Thymus (tissue), 14 donors: ENCODE measurements at places on chromosomes 11 and 22.

DNA sequence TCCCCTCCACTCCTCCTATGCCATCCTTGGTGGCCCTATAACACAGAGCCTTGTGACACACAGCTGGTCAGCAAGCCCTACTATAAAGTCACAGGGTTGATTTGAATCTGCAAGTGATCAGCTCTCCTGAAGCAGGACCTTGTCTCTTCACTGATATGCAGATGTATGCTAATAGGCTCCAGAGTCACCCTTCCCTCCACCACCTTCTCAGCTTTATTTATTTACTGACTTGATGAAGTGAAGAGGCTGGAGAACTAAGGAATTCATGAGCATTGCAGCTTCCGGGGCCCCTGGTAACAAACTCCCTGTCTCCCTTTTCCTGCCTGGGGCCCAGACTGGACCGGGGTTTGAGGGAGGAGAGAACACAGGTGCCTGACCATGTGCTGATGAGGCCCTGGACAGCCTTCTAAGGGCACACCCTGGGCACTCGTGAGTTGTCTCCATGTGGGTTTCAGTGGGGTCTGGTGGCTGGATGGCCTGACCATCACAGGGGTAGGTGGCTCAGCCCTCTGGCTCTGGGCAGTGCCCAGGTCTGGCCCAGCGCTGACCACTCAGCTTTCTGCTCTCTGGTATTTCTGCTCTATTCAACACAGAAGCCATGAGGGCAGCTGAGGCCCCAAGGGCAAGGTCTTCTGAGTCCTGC, 307.5 kb downstream of the NTM start:
- no peak for DNase-seq

DNA sequence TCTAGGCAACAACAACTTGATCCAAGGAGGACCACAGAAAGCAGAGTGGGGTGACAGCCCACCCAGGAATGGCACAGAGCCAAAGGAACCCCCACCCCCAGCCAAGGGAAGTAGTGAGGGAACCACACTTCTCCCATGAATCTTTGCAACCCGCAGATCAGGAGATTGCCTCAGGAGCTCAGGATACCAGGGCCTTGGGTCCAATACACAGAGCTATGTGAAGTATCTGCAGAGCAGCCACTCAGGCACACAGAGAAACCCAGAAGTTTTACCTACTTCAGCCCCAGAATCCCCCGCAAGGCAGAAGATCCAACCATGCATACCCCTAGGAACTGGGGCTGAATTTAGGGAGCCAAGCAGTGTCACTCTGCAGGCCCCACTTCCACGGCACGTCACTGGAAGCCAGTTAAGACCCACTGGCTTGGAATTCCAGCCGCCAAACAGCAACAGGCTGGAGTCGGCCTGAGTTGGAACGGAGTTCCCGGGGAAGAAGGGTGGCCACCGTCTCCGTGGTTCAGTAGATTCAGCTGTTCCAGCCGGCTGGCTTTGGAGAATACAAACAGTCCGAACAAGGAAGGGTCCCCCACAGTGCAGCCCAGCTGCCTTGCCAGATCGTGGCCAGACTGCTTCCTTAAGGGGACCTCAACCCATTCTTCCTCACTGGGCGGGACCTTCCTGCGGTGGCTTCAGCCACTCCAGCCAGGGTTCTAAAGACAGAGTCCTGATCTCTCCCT, 174.1 kb downstream of the TTC28 start:
- no peak for DNase-seq

DNA sequence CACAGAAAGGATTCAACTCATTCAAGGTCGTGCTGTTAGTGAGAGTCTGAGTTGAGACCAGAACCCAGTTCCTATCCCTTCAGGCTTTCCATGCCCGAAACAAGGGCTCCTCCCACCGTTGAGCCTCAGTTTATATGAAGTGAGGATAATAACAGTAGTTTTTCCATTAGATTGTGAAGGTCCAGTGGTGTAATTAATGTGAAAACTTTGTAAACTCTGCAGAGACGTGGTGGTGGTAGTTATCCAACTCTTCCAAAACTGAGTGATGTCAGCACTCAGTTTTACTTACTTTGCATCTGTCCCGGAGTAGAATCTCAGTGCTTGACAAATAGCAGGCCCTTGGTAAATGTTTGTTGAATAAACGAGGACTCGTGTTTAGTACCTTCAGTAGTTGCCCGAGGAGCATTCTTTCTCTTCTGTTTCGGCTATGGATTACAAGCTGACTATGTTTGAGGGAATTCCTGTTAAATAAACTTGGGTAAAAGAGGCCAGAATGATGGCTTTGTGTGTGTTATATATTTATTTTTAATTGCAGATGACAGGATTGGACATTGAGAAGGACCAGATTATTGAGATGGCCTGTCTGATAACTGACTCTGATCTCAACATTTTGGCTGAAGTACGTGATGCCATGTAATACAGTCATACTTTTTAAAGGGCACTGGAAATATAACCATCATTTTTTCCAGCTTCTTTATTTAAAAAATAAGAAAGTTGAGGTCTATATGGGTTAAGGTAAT, 1.0 kb downstream of the REXO2 start:
- no peak for DNase-seq

GRCh38 chr11:75239531-75240290, 863 bp upstream of the TPBGL start:
- no peak for DNase-seq

GRCh38 chr11:45432910-45433309, 146.8 kb upstream of the SYT13 start:
- no peak for DNase-seq

DNA sequence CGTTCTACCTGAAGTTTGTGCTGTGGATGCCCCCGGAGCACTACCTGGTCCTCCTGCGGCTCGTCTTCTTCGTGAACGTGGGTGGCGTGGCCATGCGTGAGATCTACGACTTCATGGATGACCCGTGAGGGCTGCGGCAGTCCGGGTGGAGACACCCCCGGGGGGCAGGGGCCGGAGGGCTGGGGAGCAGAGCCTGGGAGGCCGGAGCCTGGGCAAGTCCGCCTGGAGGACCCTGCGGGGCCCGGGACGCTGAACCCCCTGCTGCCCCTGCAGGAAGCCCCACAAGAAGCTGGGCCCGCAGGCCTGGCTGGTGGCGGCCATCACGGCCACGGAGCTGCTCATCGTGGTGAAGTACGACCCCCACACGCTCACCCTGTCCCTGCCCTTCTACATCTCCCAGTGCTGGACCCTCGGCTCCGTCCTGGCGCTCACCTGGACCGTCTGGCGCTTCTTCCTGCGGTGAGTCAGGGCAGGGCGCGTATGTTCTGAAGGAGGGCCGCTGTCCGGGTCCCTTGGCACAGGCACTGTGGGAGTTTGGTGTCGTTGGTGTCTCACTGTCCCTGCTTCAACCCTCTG, 17.3 kb downstream of the RNH1 start:
- no peak for DNase-seq

DNA sequence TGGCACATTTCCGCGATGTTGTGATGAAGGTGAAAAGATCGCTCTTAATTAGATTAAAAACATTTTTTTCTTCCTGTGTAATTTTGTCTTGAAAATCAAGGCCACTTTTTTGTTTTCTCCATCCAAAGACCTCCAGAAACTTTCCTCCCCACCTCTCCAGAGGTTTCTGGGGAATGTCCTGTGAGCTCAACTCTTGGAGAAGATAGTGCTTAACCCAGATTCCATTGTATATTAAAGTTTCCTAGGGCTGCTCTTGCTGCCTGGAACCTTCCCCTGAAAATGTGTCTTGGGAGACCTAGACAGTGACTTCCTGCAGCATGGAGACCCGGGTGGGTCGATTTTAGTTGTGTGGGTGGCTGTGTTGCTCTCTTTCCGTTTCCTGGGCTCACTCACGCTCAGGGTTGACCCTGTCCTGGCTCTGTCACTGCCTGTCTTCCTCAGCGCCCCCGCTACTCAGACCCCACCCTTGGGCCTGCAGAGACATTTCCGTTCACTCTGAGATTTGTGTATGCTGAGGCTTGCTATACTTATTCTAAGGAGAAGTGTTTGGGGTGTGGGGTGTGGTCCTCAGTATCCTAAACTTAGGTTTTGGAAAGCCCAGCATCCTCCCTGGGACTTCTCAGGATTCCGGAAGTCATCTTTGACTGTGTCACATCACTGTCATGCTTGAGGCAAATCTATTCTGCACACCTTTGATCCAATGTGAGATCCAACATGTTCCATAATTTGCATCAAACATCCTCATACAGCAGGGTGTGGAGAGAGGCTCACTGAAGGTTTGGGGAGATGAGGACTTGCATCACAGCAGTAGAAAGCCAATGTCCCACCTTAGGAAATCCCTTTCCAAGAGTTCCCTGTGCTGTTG, 47.2 kb downstream of the KCNQ1OT1 start:
- no peak for DNase-seq

DNA sequence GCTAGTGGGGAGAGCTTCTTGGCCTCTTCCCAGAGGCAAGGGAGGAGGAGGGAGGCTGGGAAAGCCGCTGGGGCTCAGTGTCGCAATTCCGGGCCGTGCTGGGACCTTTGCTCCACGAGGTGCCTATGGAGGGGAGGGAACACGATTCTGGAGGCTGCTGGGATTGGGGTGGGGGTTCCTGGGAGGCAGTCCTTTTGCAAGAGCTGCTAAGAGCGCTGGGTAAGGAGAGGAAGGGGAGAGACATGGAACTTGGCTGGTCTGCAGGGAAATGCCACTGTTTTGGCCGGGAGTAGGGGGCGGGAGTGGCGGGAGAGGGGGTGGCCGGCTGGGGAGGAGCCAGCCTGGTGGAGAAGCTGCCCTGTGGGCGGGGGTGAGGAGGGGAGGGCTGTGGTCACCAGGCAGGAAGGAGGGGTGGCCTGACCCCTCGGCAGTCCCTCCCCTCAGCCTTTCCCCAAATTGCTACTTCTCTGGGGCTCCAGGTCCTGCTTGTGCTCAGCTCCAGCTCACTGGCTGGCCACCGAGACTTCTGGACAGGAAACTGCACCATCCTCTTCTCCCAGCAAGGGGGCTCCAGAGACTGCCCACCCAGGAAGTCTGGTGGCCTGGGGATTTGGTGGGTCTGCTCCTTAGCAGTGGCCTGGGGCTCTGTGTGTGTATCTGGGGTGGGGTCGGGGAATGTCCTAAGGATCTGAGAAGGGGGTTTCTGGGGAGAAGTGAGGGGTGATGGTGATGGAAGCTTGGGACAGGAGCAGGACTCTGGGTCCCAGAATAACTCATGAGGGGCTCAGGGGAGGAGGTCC, at the start of gene NR1H3:
Gene NR1H3, plus strand, starts transcription at position 480 of the 800 bp plus-strand sequence. CDS start 1,221 bp downstream, outside the sequence.
- DNase-seq = no peak

GRCh38 chr22:19632668-19633148, 81.6 kb upstream of the SEPTIN5 start:
- no peak for DNase-seq

- peak; percentile 48 for DNase-seq
Observed at GRCh38 chr11:118398791-118399559, 2.4 kb upstream of the ATP5MG start.

DNA sequence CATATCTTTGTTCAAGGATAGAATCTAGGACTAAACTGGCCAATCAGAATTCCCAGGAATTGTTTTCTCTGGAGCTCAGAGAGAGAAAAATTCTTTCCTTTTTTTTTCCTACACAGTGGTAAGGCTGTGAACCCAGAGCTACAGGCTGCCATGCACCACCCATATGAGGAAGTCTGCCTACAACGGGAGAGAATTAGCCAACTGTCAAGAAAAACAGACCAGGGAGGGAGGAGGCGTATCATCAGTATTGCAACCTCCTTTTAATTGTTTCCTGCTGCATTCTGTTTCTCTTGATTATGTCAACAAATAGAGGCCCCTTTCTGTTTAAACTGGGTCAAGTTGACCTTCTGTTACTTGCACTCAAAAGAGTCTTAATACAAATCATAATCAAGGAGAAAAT, 176.5 kb upstream of the UBASH3B start:
- DNase-seq = no peak

- DNase-seq = no peak
Observed at GRCh38 chr22:24428751-24429410, 1.5 kb downstream of the ADORA2A start.

- no peak for DNase-seq
Observed at GRCh38 chr11:13009476-13009920, 382 bp downstream of the RASSF10 start.

GRCh38 chr11:81602508-81602907, 1131.2 kb downstream of the FAM181B start:
- no peak for DNase-seq

DNA sequence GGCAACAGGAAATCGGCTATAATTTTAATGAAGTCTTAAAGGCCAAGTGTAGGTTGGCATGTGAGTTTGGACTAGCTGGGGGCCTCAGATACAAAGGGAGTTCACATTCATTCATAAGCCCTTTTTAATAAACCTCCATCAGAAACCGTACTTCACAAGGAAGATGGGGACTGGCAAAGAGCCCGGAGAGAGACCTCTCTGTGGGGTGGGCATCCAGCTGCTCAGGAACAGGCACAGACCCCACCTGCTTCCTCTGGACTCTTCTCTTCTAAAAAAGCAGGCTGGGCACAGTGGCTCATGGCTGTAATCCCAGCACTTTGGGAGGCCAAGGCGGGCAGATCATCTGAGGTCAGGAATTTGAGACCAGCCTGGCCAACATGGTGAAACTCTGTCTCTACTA, 3.9 kb upstream of the ARFGAP3 start:
- no peak for DNase-seq

GRCh38 chr11:11262171-11262920, 90.7 kb downstream of the CSNK2A3 start:
- no peak for DNase-seq

- no peak for DNase-seq
Observed at GRCh38 chr11:66957971-66958231, 282 bp downstream of the PC start.

DNA sequence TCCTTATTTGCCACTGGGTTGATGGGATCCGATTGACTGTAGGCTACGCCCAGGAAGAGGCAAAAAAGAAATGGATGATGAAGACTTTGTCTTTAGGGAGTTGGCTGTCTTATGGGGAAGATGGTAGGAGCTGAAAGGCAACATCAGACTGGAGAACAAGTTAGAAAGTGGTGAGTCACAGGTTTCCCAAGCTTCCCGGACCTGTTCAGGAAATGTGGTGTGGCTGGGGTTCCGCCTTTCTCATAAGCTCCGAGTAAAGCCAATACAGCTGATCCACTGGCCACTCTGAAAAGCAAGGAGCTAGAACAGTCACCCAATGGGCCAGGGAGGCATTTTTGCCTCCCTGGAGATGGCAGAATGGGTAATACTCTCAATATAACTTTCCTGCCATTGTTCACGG, 194.5 kb downstream of the SNX19 start:
- no peak for DNase-seq
